ENCODE measurements at places on chromosomes 6 and 20.

GRCh38 chr6:117502580-117502979, 20.1 kb downstream of the DCBLD1 start:
- peaks cover 46% of the 10 kb centered on the region for H3K36me3 ChIP-seq
- H3K4me1 ChIP-seq = peaks cover 83% of the 10 kb centered on the region
- DNase-seq = no peak
- peak overlapping the region; percentile 38 for H3K4me3 ChIP-seq
- peak overlapping the region; percentile 67 for H3K27ac ChIP-seq
- peaks cover 4% of the 10 kb centered on the region for H3K27me3 ChIP-seq

- H3K36me3 ChIP-seq = peaks cover 3% of the 10 kb centered on the region
- no peak for DNase-seq
- H3K4me3 ChIP-seq = no peak overlapping the region
- H3K27ac ChIP-seq = peak overlapping the region; percentile 83
- no peaks in the 10 kb centered on the region for H3K27me3 ChIP-seq
- peaks cover 20% of the 10 kb centered on the region for H3K4me1 ChIP-seq
Observed at GRCh38 chr6:31422587-31422986, 19.2 kb downstream of the MICA start.

- no peak overlapping the region for H3K4me3 ChIP-seq
- no peak overlapping the region for H3K27ac ChIP-seq
- peaks cover 2% of the 10 kb centered on the region for H3K27me3 ChIP-seq
- no peak for DNase-seq
- no peaks in the 10 kb centered on the region for H3K36me3 ChIP-seq
- no peaks in the 10 kb centered on the region for H3K4me1 ChIP-seq
Observed at GRCh38 chr6:45650524-45651135, 272.9 kb upstream of the SUPT3H start.

DNA sequence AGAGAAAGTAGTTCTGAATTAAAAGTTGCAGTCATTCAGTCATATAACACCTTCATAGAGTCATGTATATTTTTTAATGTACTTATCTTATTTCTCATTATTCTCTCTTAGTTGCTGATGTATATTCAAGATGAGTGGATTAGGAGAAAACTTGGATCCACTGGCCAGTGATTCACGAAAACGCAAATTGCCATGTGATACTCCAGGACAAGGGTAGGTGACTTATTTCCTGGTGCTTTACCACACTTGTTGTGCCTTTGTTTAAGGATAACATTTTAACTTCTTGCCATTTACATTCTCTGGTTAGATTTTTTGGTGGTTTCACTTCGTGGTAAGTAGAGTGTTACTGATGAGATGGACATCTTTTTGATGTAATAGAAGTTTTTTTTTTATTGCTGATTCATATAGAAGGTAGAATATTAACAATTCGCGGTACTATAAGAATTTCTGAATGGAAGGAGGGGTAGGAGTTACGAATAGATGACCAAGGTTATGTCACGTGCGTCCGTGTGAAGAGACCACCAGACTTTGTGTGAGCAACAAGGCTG, 120.5 kb downstream of the NCOA3 start:
- H3K27ac ChIP-seq = no peak overlapping the region
- no peak overlapping the region for H3K4me3 ChIP-seq
- H3K27me3 ChIP-seq = no peaks in the 10 kb centered on the region
- DNase-seq = no peak

- DNase-seq = no peak
- peak overlapping the region; percentile 86 for H3K4me3 ChIP-seq
- peaks cover 23% of the 10 kb centered on the region for H3K36me3 ChIP-seq
- H3K27ac ChIP-seq = no peak overlapping the region
Observed at GRCh38 chr6:119020597-119021561, 57.6 kb downstream of the FAM184A start.

DNA sequence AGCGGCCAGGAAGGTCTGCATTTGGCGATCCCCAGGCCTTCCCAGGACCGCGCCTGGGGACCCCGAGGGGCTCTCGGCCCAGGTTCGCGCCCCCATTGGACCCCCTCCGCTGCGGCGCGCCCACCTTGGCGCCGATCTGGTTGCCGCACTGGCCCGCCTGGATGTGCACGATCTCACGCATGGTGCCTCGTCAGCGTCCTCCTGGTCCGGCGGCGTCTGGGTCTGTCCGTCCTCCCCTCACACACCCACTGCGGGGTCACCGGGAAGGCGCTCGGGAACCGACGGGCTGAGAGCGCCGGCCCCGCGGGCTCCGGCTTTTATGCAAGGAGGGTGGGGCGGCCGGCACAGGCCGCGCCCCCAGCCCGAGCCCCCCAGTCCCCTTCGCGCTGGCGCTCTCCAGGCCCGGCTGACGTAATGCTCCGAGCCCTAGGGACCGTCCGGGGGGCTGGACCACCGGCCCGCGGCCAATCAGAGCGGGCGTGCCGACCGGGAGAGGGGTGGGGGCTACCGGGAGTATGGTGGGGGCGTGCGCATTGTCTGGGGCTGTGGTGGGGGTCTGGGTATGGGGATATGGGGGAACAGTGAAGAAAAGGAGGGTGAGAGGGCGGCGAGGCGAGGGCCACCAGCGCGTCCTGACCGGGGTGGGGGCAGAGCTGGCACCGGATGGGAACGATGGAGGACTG, at the start of gene TUBB2B:
TSS of gene TUBB2B (minus strand) at position 291 of the 683 bp plus-strand sequence. CDS start at position 181, 110 bp downstream.
- peaks cover 27% of the 10 kb centered on the region for H3K27me3 ChIP-seq
- peak; percentile 75 for DNase-seq
- peak within 1 kb of the TSS; percentile 91 for H3K4me3 ChIP-seq
- H3K27ac ChIP-seq = peak within 1 kb of the TSS; percentile 61

- no peaks in the 10 kb centered on the region for H3K36me3 ChIP-seq
- peaks cover 1% of the 10 kb centered on the region for H3K27me3 ChIP-seq
- no peak overlapping the region for H3K27ac ChIP-seq
- no peak overlapping the region for H3K4me3 ChIP-seq
Observed at GRCh38 chr20:22819784-22820183, 215.3 kb upstream of the SSTR4 start.
